ENCODE measurements at places on chromosomes 1 and 21.
A peak's percentile ranks its signal among the peaks of the same experiment; 100 is the strongest.

- DNase-seq: no peak
Observed at GRCh38 chr1:54695221-54695620, 20.4 kb upstream of the TTC4 start.

GRCh38 chr1:232752365-232752764 lies 52.9 kb upstream of the MAP10 start:
- no peak for DNase-seq

GRCh38 chr1:64010316-64010715 lies 193.1 kb upstream of the UBE2U start:
- DNase-seq: no peak

DNA sequence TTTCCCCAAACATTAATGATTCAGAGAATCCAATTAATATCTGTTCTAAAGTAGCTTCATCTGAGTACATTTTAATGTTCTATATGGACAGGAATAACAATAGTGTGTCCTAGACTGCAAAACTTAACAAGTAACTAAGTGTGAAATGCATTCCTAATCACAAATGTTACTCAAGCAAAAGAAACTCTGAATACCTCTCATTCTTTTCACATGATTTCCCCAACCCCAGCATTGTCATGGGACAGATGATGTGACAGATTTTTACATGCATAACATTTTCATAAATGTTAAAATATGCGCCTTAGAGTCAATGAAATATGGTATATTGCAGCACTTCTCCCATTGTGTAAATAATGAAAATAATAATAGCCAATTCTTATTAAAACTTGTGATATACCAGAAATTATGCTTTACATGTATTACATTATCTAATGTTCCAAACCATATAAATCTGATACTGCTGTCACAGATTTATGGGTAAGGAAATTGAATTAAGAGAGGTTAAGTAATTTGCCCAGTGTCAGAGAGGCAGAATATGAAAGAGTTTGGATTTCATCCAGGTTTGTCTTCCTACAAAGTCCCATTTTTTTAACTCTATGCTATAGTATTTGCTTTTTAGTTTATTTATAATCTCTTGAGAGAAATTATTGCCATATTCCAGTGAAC lies 269.4 kb downstream of the LRRC7 start:
- DNase-seq: peak; percentile 7

DNA sequence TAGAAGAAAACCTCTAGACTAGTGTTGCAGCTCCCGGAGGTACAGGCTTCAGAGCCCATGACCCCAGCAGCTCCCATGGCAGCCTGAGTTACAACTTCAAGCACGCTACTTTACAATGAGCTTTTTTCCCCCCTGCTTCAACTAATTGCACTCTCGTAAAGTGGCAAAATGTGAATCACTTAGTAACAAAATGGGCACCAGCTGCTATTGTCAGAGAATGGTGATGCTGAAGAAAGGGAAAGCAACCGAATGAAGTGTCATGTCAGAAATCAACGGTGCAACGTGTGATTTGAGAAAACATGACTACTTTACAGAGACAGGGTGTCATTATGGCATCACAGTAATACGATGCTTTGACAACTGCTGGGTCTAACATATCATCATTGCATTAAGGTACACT lies 40.5 kb downstream of the ESRRG start:
- no peak for DNase-seq

DNA sequence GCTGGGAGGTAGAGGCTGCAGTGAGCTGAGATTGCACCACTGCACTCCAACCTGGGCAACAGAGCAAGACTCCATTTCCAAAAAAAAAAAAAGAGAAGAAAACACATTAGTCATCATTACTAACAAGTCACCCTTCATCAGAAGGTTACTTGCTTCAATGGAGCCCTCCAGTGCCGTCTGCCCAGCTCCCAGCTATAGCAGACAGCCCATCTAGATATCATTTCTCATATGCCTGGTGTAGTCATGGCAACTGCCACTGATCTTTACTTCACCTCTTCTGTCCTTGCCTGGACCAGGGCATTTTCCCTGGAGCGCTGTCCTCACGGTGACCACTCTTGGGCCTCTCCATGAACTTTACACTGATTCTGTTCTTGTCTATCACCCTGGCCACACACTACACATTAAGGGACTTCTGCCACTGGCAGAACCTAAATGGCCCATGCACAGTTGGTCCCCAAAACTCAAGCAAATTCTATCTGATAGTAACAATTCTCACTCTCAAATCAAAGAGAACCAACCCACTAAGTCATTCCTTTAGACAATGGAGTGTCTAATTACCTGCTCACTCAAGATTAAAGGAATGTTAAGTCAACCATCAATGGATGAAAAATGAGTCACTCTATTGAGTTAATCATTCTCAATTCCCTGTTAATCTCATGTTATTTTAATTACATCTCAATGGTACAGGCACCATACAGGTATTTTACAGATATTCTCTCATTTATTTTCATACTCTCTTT lies 12.9 kb downstream of the GPA33 start:
- DNase-seq: no peak

DNA sequence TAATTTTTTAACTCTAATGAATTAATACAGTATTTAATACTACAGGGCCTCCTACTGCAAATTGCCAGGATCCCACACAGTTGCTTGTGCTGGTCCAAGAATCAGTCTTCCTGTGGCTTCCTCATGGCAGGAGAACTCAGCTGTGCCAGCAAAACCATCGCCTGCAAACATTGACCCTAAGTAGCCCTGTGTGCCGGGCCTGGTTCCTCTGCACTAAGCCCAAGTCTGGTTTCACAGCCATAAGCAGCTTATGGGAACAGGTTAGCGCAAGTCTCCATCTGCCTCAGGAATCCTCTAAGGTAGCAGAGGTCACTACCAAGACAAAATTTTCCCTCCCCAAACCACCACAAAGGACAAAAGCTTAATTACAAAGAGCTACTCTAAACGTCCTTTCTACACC lies 216.6 kb downstream of the PLA2G4A start:
- no peak for DNase-seq

DNA sequence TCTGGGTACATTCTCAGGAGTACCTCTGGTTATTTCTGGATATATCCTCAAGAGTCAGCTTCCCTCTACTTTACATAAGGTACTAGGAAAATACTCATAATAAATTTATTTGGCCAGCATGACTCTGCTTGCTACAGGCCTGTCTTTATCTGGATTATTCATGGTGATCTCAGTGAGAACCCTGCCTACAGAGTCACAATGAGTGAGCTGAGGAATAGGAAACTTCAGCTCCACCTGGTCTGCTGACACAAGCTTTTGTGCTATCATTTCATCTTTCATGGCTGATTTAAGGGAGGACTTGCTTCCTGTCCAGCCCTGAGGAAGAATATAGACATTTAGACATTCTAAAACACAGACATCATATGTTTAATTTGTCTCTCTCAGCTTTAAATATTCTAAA lies 19.5 kb upstream of the SUCO start:
- DNase-seq: no peak

- no peak for DNase-seq
Observed at GRCh38 chr21:42289926-42290325, 25.3 kb downstream of the TFF3 start.

- DNase-seq: no peak
Observed at GRCh38 chr1:18738126-18738525, 107.5 kb downstream of the PAX7 start.

DNA sequence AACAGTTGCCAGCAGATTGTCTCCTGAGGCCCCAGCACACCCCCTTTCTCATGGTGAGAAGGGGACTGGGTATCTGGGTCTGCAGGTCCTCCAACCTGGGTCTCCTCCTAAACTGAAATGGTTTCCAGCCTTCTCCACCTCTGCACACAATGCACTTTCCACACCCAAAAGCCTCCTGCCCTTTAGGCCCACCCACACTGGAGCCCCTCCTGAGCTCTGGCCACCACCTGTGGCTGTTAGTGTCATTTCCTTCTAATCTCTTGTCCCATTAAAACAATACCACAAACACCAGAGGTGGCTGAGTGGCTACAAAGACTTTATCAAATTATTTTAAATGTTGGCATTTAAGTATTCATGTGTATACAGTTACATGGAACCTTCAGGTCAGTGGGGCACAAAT lies 11.5 kb downstream of the GPR3 start:
- DNase-seq: no peak

DNA sequence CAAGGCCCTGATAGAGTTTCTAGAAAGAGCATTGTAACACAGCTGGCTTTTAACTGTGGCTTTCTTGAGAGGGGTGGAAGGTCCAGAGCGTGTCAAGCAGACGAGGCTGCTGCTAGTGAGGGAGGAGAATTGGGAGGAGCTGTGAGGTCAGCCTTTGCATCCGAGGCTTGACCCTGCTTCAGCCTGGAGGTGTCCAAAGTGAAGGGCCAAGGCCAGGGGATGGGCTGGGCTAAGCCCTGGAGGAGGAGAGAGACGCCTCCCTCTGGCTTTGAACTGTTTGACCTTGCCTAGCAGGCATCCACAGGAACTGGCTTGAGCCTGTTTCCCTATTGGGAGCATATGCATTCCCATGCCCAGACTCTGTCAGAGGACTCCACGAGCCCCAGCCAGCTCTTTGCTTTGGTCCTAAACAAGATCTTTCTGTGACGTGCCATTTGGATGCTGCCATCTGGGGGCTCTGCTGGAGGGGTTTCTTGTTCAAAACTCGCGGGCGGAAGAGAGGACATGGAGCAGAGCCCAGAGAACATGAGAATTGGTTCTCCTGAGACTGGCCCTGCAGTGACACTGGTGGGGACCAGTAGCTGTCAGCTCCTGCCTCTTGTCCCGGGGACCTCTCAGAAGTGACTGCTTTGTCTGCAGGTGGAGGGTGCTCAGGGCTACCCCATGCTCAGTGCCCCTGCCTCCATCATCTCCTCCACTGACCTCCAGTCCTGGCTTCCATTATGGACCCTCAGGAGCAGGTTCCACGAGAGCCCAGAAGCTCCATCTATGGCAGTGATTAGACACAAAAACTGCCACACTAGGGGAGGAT lies 5.5 kb downstream of the ACTRT2 start:
- no peak for DNase-seq

GRCh38 chr1:20988943-20989342 lies 187.8 kb downstream of the EIF4G3 start:
- DNase-seq: no peak

DNA sequence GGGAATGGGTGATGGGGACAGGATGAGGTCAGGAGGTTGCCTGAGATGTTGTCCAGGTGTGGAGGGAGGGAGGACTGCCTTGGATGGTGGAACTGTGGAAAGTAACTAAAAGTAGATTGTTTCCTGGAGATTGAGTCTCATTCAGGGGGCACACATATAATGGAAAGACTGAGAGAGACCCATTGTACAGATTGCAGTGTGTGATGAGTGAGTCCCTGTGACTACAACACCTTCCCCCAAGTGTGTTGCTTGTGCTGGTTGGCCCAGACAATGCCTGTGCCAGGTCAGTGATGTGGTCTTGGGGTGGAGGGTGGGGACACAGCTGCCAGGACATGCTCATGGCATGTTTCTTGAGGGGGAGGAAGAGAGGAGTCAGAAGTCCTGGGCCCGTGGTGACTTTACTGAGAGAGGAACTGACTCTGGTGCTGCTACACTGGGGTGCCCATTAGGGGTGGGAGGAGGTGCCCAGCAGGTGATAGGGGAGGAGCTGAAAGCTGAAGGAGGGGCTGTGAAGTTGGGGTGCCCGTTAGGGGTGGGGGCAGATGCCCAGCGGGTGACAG lies 5.2 kb downstream of the SNAP47 start:
- no peak for DNase-seq

DNA sequence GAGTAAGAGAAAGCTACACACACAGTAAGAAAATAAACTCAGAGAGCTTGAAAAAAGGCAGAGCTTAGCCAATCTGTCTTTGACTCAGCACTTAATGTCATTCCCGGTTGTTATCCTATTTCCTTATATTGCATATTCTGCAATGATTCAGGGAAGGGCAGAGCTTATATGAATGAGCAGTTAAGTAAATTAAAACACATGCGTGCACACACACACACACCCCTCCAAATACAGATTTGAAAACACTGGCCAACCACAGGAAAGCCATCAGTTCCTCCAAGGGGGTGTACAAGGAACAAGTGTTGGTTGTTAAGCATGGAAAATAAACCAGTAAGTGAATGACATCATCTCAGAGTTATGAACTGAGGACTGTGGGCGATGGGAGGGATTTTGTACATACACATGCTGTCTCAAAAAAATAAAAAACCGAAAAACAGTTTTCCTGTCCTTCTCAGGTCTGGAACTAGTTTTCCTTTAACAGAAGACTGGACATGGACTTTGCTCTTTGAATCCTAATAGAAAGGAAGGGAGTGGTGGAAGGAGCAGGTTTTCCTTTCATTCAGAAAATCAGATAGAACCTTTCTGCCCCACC lies 1.0 kb downstream of the IQGAP3 start:
- DNase-seq: peak; percentile 76

DNA sequence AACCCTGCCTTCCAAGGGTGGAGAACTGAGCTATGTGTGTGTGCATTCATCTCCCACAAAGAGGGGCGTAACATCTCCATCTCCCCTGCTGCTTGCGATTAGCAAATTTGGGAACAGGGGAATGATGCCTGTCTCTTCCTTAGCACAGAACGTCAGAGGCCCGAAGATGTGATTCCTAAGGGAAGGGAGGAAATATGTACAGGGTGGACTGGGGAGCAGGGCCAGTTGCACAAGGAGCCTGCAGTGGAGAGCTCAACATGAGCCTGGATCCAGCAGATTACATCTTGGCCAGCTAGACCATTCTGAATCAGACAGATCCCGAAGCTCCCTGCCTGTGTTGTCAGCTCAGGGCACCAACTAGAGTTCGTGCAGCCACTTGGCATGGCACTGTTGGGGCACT lies 118.1 kb downstream of the NGF start:
- no peak for DNase-seq

- peak; percentile 21 for DNase-seq
Observed at GRCh38 chr1:151047925-151048644, 534 bp downstream of the C1orf56 start.

DNA sequence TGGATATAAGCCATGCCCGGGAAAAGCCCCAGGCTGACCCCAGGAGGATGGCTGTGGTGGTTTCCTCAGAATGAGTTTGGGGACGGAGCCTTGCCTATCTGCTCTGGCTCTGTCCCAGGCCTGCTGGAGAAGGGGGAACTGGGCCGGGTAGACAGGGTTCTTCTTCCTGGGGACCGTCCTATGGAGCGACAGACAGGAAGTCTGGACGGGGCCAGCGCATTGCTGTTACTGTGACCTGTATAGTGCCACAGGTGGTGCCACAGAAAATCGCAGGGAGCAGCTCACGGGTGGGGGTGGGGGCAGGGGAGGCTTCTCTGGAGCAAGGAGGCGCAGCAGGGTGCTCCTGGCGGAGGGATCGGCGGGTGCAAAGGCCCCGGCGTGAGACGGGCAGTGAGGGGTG lies 36.4 kb downstream of the CFAP74 start:
- DNase-seq: no peak

GRCh38 chr1:41863718-41864117 lies 55.0 kb downstream of the HIVEP3 start:
- DNase-seq: no peak

DNA sequence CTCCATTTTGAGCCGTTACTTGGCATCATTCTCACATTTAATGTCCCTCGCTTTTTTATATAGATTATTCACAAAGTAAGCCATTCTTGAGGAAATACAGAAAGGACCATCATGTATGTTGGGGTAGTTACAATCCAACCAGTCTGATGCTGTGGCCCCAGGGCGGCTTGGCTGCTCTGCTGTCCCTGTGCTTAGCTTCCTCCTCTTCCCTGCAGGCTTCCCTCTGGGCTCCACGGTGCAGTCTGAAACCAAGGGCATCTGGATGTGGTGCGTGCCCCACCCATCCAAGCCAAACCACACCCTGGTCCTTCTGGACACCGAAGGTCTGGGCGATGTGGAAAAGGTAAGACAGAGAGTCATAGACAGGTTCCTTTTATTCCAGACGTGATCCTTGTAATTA lies 5.5 kb downstream of the GBP6 start:
- no peak for DNase-seq

Measured in GM04503 (cell line).